Fibroblast of skin of left quadriceps (primary cell): ENCODE measurements at places on chromosomes 12 and 14.

GRCh38 chr14:94638961-94639817 is 27.0 kb downstream of the SERPINA3 start:
- DNase-seq: no peak

DNA sequence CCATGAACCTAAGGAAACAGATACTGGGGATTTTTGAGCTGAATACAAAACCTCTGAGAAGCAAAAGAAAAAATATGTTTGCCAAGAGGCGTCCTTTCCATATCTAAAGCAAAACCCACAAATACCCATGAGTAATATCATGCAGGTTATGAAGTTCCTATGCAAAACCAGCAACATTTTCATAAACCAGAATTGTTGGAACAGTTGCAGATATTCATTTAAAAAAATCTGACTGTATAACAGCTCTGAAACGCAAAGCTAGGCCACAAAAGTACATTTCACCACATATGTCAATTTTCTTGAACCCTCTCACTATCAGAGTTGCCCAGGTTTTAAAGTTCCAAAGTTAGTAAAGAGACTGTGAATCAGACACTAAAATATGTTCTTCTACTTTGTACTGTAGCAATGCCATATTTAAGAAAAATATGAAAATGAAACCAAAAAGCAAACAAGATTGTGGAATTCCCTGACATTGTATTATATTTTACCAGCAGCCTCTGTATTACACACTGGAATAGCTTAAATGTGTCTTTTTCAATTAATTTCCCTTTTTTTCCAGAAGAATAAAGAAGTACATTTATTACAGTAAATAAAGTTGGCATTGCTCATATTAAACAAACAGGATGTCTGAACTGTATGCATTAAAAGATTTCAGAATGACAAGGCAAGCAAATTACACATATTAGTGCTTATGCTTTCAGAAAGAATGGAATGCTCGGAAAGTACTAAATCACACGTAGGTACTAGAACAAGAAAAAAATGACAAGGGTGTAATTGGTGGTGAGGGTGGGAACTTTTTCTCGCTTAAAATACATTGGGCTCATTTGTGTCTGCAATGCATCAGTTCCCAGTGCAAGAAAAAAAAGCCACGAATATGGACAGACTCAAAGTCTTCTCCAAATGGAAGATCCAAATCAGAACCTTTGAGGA is 33.6 kb upstream of the HIF1A start:
- DNase-seq: peak; percentile 49

- no peak for DNase-seq
Measured at GRCh38 chr12:49375406-49375805, 8.1 kb downstream of the SPATS2 start.

- DNase-seq: peak; percentile 91
Measured at GRCh38 chr12:46549527-46550265, 177.1 kb upstream of the SLC38A2 start.

DNA sequence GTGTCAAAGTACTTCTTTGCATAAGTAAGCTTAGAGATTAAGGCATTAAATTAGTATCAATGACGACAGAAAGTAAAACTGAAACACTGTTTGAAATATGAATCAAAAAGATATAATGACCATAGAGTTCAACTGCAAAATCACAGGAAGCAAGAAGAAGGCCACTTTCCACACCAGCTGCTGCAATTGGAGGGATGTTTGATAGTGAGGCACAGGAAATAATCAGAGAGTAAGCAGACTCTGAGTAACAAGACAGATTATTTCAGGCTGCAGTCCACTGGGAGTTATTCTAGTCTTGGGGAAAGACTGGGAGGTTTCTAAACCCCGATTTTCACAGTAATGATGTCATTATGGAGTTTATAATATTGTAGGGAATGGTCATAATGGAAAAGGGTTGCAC is 12.9 kb downstream of the MDGA2 start:
- DNase-seq: no peak

- no peak for DNase-seq
Measured at GRCh38 chr12:62933220-62933601, 1.7 kb downstream of the PPM1H start.

DNA sequence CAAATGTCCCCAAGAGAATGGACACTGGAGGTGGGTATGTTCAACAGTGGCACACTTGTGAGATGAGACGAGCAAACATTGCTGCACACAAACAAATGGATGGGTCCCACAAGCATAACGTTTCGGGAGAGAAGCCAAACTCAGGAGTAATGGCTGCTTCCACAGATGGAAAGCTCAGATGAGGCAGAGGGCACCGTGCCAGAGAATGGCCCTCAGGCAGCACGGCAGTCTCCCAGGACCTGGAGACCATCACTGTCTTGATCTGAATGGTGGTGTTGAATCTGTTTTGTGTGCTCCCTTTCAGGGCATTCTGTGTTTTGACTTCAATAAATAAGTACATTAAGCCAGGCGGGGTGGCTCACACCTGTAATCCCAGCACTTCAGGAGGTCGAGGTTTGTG is 8.5 kb upstream of the CDCA4 start:
- DNase-seq: no peak

- peak; percentile 51 for DNase-seq
Measured at GRCh38 chr12:132506328-132507160, 16.6 kb downstream of the FBRSL1 start.

GRCh38 chr14:70080076-70080475 is 108.7 kb downstream of the SLC8A3 start:
- DNase-seq: no peak

DNA sequence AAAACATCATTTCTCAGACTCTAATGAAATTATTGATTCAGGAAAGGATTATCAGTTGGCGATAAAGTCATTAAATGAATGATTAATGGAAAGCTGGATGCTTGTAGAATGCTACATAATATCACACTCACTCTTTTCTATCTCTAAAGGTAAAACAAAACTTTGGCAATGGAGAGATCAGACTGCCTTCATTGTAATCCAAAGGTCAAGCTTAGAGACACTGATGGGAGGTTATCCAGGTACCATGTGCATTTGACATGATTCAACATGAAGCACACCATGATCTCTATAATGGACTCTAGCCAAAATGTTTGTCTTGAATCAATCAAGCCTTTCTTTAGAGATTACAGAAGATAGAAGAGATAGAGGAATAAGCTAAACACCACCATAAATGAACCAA is 110.1 kb upstream of the USP44 start:
- DNase-seq: no peak

DNA sequence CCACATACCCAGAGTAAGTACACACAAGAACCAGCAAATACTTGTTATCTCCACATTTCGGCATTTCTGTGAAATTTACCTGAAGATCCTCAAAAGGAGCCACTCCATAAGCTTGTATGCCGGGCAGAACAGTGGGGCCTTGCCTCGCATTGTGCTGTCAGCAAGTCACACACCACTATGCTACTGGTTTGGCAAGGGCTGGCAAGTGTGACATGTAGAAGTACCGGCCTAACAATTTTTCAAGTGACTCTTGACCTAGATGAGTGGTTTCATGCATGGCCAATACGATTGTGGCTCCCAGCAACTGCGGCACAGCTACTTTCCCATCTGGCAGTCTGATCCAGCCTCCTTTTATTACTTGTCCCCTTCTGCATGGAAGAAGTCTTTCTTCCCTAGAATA is 69.8 kb downstream of the GAS2L3 start:
- DNase-seq: no peak

GRCh38 chr12:121176826-121177529 is 33.0 kb upstream of the P2RX4 start:
- DNase-seq: no peak

DNA sequence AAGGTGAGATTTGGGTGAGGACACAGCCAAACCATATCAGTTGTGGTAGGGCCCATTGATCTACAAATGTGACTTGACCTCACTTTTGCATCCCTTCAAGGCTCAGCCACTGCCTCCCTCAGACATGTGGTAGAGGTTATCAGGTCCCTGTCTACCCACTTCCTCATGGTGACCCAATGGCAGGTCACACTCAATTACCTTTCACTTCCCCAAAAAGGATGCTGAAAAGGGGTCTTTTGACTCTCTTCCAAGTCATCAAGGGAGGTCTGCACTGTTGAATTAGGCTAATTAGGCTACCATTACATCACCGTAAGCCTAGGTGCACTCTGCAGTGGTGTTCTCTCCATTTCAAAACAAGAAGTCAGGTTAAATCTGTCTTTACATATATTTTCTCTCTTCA is 22.6 kb upstream of the DRAM1 start:
- no peak for DNase-seq

DNA sequence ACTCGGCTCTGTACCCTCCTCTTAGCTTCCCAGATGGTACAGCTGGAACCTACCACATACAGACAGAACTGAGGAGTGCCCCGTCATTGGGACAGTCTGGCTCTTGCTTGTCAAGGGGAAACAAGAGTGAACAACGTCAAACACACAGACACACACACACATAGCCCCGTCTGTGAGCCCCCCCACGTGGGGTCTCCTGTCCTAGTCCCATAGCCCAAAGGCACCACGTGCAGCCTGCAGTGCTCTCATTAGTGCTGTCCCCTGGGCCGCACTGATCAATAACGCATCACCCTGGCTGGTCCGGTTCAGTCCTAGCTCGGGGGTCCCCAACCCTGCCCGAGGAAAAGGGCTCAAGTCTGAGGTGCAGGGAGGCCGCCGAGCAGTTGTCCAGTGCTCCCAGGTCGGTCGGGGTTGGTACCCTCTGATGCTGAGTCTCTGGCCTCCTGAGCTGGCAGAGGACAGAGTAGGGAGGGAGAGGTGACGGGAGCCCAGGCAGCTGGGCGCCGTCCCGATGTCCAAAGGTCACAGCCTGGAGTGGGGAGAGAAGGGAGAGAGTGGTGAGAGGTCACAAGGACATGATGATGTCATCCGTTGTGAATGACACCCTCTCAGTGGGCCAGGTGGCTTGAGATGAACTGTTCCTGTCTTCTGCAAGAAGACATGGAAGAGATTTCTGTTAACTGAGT is 105.4 kb upstream of the NOS1 start:
- DNase-seq: no peak

DNA sequence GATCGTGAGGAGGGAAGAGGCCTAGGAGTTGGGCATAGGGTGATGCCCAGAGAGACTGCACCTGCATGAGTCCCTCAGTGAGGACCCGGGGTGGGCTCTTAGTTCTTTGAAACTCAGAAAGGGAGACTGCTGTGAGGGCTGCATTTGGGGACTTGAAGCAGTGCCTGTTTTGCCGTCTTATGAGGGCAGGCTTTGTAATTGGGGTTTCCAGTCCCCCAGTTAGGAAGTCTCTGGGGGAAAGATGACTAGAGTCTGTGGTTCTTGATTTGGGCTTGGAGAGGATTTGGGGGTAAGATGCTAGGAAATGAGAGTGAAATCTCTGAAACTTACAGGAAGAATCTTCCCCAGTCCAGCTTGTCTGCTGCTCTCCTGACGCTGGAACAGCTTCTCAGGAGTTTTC is 99.6 kb downstream of the ARF6 start:
- DNase-seq: no peak

- DNase-seq: no peak
Measured at GRCh38 chr12:16154990-16155389, 122.5 kb downstream of the SLC15A5 start.

DNA sequence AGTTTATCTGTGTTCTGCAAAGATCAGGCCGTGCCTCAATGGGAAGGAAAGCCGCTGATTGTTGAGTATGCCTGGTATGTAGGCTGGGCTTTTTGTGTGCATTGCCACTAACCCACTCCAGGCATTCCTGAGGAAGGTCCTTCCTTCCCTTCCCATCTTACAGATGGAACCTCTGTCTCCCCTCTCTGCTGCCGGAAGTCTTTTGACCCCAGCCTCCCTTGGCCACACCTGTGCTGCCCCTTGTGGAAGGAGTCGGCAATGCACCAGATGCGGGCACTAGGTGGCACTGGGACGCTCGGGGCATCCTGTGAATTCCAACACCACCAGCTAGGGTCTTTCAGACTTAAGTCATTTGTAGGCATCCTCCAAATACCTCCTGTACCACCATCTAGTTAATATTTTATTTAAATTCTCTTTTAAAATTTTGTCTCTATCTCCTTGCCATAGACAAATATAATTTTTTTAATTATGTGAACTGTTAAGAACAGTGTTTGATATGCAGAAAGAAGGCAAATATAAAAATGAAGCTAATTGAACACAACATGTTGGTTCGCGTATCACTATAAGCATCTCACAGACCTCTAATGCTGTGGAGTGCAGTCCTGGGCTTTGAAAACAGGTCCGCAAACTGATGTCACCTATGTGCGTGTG is 99.6 kb downstream of the RIN3 start:
- DNase-seq: no peak

- no peak for DNase-seq
Measured at GRCh38 chr12:63977441-63977840, 132.9 kb downstream of the SRGAP1 start.

GRCh38 chr12:1744932-1745331 is 54.1 kb downstream of the ADIPOR2 start:
- no peak for DNase-seq

DNA sequence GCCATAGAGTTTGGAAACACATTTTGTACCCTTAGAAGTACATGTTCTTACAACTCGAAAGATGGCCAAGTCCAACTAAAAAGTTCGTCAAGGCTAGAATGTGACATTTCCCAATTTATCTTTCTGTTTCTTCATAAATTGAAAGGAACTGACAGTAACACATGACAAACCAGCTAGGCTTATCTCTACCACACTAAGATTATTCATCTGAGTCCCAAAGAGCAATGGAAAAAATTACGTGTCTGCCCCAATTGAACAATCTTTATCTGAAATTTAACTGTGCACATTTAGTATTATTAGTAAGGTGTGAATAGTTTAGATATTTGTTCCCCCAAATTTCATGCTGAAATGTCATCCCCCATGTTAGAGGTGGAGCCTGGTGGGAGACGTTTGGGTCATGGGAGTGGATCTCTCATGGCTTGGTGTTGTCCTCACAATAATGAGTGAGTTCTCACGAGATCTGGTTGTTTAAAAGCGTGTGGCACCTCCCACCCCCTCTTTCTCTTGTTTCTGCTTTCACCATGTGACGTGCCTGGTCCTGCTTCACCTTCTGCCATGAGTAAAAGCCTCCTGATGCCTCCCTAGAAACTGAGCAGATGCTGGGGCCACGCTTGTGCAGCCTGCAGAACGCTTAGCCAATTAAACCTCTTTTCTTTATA is 13.3 kb downstream of the CPM start:
- DNase-seq: no peak

DNA sequence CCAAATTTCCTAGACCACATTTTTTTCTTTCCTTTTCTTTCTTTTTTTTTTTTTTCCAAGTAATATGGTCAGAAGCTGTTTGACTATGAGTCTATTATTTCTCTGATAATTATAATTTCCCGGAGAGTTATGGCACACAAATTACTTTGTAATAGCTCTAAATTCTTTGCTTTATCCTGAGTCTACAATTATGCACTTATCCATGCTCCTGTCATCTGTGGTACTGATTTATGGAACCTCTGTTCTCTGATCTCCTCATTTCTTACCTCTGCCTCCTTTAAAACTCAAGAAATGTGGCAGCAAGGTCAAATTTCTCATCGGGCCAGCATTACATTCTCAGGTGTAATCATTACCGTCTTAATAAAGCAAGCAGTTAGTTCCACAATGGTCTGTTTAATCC is 282.1 kb downstream of the PAWR start:
- no peak for DNase-seq
